Fibroblast of skin of left biceps (primary cell): ENCODE measurements at places on chromosomes 12 and 14.

DNA sequence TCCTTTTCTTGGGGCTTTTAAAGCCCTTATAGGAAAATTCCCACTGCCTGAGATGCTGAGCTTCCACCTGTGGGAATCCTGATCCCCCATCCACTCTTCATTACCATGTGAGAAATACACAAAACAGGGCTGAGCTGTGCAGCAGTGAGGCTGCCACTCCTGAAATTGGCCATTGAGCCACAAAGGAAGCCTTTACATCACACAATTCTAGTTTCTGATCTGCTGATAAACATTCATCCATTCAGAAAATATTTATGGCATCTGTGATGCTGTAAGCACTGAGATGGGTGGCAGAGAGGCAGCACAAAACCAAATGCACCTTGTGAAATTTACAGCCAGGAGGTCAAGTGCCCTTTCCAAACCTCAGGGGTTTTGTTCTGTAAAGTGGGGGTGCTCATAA, 26.2 kb upstream of the CMKLR1 start:
- no peak for DNase-seq

DNA sequence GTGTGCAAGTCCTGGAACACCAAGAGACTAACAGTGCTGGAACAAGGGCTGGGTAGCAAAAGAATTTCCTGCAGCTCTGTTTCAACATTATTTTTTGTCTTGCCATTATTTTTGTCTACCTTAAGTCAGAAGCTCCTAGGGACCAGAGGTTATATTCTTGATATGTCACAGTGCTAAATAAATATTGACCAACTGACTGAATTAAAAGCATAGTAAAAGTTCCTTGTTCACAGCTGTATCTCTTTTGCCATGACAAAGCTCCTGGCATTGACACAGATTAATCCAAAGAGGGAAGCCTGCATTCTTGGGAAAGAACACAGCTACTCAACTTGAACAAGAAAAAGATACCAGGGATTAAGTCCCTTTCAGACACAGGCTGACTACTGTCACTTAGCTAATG, 136.5 kb downstream of the SPTSSA start:
- DNase-seq, result no peak

- no peak for DNase-seq
Measured at GRCh38 chr14:66395300-66395699, 90.9 kb upstream of the CCDC196 start.

DNA sequence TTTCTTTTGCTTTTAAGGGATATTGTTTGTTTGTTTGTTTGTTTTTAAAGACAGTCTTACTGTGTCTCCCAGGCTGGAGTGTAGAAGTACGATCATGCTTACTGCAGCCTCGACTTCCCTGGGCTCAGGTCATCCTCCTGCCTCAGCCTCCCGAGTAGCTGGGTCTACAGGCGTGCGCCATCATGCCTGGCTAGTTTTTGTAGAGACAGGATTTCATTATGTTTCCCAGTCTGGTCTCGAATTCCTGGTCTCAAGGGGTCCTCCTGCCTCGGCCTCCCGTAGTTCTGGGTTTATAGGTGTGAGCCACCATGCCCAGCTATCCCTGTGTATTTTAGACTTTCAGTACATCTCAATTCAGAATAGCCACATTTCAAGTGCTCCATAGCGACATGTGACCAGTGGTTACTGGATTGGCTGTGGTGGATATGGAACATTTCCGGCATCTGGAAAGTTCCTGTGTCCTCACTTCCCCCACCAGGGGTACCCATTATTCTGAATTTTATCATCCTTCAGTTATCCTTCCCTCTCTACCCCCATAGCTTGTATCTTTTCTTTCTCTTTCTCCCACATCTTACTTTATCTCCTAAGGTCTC, 61.1 kb downstream of the HRK start:
- DNase-seq, result no peak

GRCh38 chr12:4824380-4824779, 85.3 kb upstream of the KCNA1 start:
- peak; percentile 70 for DNase-seq

GRCh38 chr12:111261911-111262676, 106.8 kb downstream of the PHETA1 start:
- DNase-seq, result no peak

- no peak for DNase-seq
Measured at GRCh38 chr12:51152953-51153352, 20.0 kb downstream of the TFCP2 start.

GRCh38 chr12:6470375-6471163, at the start of gene VAMP1:
Gene VAMP1, minus strand, starts transcription at chr12:6470677. Its CDS starts 146 bp downstream, at chr12:6470531.
- DNase-seq, result peak; percentile 94

GRCh38 chr14:75720842-75721498, 59.9 kb downstream of the TTLL5 start:
- no peak for DNase-seq

DNA sequence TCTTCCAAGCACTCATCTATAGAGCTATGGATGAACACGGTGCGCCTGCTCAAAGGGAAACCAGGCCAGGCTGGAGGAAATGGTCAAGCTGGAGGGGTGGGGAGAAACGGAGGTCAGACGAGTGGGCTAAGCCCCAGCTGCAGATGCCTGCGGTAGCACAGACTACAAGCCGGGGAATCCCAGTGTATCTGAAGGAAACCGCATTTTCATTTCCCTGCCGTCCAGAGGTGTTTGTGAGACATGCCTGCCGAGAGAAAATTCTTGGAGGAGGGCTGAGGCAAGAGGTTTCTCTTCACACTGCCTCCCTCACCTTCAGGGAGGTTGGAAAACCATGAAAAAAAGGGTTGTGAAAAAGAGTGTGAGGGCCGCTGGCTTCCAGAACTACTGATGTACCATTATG, 102.0 kb upstream of the FOXN3 start:
- DNase-seq, result no peak

DNA sequence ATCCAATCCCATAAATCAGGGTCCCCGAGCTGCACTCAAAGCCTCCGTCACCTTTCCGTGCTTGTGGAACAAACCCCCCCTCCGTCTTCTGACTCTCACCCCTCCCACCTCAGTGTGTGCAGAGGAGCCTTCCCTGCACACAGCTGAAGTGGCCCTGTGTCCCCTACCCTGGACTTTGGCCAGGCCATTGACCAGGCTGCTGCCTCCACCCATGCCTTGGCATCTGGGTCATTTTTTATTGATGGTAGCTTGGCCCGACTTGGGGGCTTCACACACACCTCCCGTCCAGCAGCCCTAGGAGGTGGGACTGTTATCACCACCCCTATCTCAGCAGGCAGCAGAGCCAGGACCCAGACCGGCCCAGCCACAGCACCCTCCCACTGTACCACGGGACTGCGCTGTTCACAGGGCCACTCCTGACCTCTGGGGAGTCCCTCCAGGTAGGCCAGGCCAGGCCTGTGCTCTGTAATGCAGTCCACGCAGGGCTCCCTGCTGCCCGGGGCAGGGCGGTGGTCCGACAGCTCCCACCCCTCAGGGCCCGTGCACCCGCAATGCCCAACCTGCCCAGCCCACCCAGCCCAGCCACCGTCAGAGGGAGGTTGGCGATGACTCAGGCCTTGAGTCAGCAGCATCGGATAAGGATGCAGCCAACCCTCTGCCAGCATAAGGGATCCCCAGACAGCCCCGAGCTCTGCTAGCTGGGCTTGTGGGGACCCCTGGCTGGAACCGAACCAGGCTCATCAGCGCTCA, 9.2 kb upstream of the INF2 start:
- DNase-seq, result no peak

GRCh38 chr14:90321891-90322290, 9.8 kb downstream of the NRDE2 start:
- DNase-seq, result no peak

- no peak for DNase-seq
Measured at GRCh38 chr12:112828541-112828940, 37.0 kb downstream of the RPH3A start.

GRCh38 chr14:74917646-74918081, 5.4 kb downstream of the RPS6KL1 start:
- no peak for DNase-seq

GRCh38 chr14:82060219-82060618, 526.6 kb upstream of the SEL1L start:
- no peak for DNase-seq

DNA sequence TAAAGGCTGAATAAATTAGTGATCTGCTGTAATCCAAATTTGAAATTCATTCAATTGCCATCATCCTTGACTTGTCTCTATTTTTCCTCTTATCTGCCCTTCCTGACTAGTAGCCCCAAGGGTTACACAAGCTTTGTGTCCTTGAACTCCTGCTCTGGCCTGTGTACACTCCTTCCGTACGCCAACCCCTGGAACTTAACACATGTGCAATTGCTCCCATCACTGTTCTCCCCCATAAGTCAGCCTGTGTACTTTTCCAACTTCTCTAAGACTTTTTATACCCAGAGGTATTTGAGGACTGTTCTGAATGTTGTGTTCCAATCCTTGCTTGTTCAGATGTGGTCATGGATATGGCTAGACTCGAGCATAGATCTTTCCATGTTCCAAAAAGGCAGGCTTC, 171.1 kb upstream of the G2E3 start:
- DNase-seq, result no peak

DNA sequence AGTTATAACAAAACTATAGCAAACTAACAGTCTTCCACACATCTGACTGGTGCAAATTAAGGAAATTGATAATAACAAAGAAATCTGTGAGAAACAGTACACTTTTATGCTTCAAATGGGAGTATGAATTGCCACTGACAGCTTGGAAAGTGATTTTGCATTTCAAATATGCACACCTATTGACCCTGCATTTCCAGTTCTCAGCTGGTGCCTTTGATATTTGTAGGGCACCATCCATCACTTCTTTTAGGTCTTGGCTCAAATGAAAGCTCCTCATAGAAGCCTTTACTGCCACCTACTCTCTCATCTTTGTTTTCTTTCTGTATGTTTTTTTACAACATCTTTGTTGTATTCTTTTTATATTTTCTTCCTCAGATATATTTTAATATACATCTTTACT, 125.1 kb downstream of the ST8SIA1 start:
- DNase-seq, result no peak

GRCh38 chr12:19234171-19234704, 104.7 kb downstream of the PLEKHA5 start:
- no peak for DNase-seq

DNA sequence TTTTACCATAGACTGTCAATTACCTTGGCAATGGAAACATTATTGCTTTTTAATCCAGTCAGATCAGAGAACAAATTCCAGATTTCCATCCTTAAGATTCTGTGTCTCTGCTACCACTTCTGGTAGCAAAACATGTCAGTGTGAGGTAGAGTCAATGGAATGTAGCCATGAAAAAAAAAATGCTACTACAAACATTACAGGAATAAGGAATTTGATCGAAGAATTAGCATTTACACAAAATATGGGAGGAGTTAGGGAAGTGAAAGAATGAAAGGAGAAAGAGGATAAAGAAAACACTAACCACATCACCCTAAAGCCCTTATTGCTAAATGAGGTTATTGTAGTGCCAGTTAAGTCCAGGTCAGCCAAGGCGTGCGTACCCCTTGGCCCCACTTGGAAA, 9.2 kb downstream of the MED21 start:
- DNase-seq, result no peak

- DNase-seq, result peak; percentile 62
Measured at GRCh38 chr14:83520837-83521236, 1987.2 kb upstream of the SEL1L start.

GRCh38 chr14:102055181-102055901, 31.5 kb downstream of the HSP90AA1 start:
- peak; percentile 45 for DNase-seq

GRCh38 chr12:90999527-90999926, 5.2 kb downstream of the EPYC start:
- no peak for DNase-seq

GRCh38 chr12:54933376-54933775, 51.2 kb downstream of the TESPA1 start:
- DNase-seq, result no peak

- peak; percentile 42 for DNase-seq
Measured at GRCh38 chr12:105748806-105749600, 389.8 kb downstream of the NUAK1 start.

DNA sequence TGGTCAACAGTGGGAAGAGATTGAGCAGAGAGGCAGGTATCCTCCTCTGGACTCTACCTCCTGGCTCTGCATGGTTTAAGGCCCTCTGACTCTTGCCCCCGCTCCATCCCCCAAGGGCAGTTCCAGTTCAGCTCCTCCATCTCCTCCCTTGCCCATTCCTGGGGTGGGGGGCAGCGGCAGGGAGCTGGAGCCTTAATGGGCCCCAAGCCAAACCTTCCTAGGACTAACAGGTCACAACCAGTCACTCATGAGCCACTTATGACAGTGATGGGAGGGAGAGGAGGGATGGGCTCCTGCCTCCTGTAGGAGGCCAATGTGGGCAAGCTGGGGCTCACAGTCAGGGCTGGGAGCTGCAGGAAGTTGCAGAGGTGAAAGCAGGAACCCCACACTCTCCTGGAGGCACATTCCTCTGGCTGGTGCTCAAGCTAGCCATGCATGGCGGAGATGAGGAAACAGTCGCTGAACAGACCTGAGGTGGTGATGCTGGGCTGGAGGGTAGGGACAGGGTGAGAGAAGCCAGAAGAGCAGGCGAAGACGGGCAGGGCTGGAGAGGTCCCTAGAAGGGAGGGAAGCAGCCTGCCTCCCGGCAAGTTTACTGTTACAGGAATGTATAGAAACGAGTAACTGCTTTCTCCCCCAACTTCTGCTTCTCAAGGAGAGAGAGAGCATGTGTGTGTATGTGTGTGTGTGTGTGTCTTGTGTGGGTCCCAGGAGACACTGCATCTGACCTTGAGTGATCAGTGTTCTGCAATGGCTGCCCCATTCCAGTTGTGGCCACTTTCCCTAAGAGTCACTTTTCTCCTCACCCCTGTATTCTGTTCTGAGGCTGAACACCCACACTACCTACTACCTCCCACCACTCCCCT, 5.0 kb upstream of the RAPGEF3 start:
- DNase-seq, result no peak

GRCh38 chr12:117439531-117440001, 78.1 kb upstream of the NOS1 start:
- DNase-seq, result no peak

DNA sequence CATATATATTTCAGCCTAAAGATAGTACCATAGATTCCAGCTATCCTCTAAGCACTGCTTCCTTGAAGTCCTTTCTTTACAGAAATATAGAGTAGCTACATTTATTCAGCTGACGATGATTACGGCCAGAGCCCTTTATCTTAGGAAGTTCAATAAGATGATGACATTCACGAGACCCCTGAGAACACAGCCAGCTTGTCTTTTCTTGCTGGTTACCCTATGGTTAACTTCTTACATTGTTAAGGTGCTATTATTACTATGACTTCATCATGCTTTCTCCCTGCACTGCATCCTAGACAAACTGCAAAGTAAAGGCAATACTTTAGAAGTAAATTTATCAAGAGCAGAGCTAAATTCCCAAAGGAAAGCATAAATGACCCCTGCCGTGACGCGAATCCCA, 214.4 kb upstream of the LRFN5 start:
- DNase-seq, result no peak

DNA sequence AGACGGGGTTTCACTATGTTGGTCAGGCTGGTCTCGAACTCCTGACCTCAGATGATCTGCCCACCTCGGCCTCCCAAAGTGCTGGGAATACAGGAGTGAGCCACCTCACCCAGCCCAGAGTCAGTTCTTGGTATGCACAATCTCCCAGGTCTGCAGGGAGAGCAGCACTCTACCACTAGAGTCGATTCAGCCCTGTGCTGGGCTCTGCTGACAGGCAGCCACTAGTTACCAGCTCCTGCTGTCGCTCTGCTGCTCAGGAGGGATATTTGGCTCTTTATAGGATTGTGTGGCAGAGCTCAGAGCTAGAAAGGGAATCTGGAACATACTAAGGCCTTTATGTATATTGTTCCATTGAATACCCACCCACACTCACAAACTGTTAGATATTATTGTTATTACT, 44.3 kb downstream of the SPTB start:
- DNase-seq, result no peak
